Stimulated activated CD4-positive, alpha-beta T cell treated with anti-CD3 and anti-CD28 coated beads, Interleukin-4, amount 100 ng/mL, for 4 hours (primary cell): ENCODE measurements at places on chromosomes 1 and 21.
A peak's percentile ranks its signal among the peaks of the same experiment; 100 is the strongest.

GRCh38 chr1:216045400-216045799 lies 377.8 kb downstream of the USH2A start:
- no peak for DNase-seq

DNA sequence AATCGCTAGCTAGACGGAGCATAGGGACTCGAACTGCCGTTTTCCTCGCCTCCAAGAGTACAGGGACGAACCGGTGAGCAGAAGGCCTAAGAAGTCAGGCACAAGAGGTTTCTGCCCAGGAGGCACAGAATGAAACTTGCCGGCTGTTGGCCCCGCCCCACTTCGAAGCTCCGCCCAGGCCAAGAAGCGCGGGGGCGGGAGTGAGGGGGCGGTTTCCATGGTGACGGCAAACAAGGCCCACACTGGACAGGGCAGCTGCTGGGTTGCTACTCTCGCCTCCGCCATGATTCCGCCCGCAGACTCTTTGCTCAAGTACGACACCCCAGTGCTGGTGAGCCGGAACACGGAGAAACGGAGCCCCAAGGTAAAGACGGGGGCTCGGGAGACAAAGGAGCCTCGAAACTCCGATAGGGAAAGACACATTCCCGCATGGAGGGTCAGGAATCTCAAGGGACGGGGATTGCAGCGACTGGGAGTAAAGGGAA lies at the start of gene DNALI1:
Gene DNALI1, plus strand, starts transcription at position 229 of the 485 bp plus-strand sequence. Its CDS starts 55 bp downstream, at position 284.
- DNase-seq = peak; percentile 9

GRCh38 chr1:115012006-115012405 lies 17.6 kb upstream of the TSHB start:
- DNase-seq = no peak

DNA sequence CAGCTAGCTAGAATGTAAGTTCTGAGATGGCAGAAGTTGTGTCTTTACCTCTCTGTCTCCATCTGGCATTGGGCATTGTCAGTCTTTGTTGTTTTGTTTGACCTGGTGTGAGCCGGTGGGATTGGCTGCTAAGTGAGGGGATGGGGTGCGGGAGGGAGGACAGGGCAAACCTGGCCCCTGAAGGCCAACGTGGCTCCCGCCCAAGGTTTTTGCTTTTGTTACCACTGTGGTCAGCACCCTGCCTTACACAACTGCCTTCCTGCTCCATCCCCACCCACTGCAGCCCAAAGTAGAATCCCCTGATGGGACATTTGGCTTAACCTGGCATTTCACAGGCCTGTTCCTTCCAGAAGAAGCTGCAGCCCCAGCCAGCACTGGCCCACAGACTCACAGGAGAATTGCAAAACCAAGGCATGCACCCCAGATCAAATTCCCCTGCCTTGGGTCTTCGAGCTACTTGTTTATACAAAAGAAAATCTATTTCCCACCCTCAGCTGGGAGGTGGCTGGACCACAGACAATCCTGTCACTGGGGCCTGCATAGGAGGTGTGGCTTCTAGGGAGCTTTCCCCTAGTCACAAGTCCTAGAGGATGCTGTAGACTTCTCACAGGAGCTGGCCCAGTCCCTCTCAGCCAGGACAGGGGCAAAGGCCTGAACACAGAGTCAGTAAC lies 147.5 kb downstream of the TRABD2B start:
- no peak for DNase-seq

DNA sequence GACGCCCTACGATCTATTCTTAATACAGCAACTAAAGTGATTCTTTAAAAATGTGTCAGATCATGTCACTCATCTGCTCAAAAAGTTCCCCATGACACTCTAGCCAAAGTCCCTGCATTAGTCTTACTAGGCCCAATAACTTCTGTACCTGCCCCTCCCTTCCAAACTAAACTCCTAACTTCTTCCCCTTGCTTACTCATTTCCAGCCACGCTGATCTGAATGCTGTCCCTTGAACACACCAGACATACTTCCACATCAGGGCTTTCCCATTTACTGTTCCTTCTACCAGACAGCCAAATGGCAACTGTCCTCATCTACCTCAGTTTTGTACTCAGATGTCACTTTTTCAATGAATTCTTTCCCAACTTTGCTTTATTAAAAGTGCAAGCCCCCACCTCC lies 1.2 kb downstream of the PPT1 start:
- no peak for DNase-seq

DNA sequence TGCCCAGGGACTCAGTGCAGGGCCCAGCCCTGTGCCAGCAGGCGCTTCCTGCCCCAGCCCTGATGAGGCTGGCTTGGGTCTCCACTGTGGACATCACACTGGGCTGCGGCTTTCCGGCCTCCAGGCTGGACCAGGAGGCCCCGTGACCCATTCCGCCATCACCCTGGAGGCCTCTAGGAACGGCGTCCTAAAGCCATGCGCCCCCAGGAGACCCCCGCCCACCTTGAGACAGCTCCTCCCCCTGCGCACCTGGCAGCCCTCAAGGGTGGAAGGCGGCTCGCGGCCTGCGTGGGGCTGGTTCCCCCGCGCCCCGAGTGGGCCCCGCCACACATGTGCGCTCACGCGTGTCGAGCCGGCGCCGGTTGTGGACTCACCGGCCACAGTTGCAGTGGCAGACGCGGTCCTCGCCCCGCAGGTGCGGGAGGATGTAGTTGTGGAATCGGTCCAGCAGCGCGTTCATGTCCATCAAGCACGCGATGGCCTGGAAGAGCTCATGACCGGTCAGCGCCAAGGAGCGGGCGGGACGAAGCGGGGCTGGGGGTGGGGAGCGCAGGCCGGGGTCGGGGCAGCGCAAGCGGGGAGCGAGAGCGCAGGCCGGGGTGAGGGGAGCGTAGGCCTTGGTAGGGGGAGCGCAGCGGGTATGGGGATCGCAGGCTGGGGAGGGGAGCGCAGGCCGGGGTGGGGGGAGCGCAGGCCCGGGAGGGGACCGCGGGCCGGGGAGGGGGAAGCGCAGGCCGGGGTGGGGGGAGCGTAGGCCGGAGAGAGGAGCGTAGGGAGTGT lies 924 bp downstream of the TMEM240 start:
- no peak for DNase-seq

DNA sequence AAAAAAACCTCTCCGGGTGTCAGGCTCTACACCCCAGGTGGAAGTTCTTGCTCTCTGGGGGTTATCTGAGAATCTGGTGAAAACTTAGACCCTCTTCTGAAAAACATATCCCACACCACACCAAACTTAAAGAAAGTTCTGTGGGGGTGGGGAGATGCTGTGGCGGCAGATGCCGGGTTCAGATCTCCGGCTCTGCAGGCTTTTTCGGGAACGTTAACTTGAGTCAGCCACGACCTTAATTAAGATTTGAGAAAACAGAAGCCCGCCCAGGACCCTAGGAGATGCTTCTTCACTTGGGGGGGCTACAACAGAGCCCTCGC lies 2.3 kb downstream of the RCC2 start:
- no peak for DNase-seq
